ENCODE measurements at places on chromosomes 13 and 19.

- peak; percentile 11 for DNase-seq
These were observed 1.4 kb upstream of the RAVER1 start for GRCh38 chr19:10334588-10335351.

GRCh38 chr19:50204811-50205675 lies 1.6 kb downstream of the MYH14 start:
- no peak for DNase-seq

- peak; percentile 100 for DNase-seq
These were observed at the start of the genes MED29 and PAF1 for GRCh38 chr19:39390751-39391437. TSS of gene MED29 (plus strand) at chr19:39391378. CDS start at chr19:39391423, 45 bp downstream. TSS of gene PAF1 (minus strand) at chr19:39391106. CDS start at chr19:39390864, 242 bp downstream.

GRCh38 chr13:80558074-80558473 lies 217.1 kb upstream of the SPRY2 start:
- no peak for DNase-seq

GRCh38 chr19:18214779-18215433 lies 11.1 kb upstream of the RAB3A start:
- no peak for DNase-seq

Data from Kasumi-1 (cell line).